ENCODE measurements at places on chromosomes 1 and 21. TPM values are rescaled to one million over a fixed set of nuclear protein-coding genes. Genes with fewer than 3 reads are reported as not detected.

Gene GPR25
- total RNA-seq, result not detected

DNA sequence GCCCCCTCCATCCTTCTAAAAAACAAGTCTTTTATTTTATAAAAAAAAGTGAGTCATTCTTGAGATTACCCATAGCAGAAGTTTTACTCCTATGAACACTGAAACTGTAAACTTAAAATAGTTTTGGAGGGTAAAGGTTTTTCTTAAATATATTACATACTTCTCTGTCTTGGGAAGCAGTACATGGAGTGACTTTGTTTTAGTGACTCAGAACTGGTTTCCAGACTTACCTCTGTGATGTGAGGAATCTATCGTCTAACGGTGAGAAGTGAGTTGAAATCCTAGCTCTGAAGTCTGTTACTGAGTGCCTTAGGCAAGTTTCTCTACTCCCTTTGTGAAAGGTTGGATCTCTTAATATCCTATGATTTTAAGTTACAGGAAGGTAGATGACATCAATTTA lies 176.3 kb upstream of the POU3F1 start:
- no peak for DNase-seq

- no peak for DNase-seq
Observed at GRCh38 chr1:27865821-27866220, 6.5 kb upstream of the THEMIS2 start.

- DNase-seq, result no peak
Observed at GRCh38 chr1:23135268-23135667, 33.4 kb downstream of the LUZP1 start.

- no peak for DNase-seq
Observed at GRCh38 chr1:21369905-21370304, 70.0 kb upstream of the NBPF3 start.

DNA sequence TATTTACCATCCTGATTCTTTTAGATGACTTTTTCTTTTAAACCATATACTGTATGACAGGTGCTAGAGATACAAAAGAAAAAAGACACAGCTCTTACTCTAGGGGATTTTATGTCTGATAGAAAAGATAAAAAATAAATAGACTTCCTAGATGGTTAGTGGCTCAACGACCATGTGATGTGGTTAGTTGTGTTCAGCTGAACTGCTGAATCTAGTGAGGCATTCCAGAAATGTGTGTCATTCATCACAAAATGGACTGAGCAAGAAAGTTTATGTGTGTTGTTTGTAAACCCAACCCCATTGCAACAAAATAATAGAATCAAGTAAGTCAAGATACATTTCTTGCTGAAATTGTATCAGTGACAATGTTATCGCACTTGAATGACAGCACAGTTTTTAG lies 205.8 kb upstream of the LYPLAL1 start:
- DNase-seq, result no peak

Gene OR10Z1
- not detected for total RNA-seq

Gene FAM229A
- 1.7 TPM for total RNA-seq

- DNase-seq, result no peak
Observed at GRCh38 chr1:214538496-214538895, 12.9 kb downstream of the PTPN14 start.

Data from Right ventricle myocardium superior (tissue), 1 donor.